T-helper 9 cell (primary cell): ENCODE measurements at places on chromosomes 12 and 14.

DNA sequence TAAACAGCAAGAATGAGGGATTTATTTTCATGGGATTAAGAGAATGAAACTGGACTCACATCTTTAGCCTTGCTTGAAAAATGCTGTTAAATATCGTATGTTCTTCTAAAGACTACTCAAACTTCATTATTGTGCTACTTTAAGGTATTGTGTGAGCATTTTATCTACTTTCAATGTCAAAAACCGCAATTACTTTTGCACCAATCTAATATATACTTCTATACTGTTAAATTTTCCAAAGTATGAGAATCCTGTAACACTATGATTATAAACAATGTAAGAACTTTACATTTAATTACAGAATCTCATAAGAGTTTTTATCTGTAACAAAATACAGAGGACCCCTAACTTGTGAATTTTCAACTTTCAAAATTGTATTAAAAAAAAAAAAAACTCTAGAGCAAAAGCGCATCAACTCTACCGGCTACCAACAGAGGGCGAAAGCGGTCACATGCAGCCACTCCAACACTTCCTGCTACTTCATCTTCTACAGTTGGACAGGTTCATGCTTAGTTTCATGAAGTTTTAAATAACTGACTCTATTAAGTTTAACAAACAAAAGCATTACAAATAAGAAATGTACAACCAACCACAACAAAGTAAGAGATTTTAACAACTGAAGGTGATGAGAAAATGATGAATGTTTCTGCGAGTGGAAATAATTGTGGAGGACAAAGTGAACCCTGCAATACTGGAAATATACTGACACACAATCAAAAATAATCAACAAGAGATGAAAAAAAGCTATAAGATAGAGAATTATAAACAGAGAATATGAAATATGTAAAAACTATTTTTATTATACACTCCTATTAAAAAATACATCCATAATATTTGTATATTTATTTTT is 210.9 kb downstream of the MED13L start:
- DNase-seq, result peak; percentile 41

- DNase-seq, result no peak
These were observed 84.5 kb upstream of the EGLN3 start for GRCh38 chr14:34035177-34035933.

DNA sequence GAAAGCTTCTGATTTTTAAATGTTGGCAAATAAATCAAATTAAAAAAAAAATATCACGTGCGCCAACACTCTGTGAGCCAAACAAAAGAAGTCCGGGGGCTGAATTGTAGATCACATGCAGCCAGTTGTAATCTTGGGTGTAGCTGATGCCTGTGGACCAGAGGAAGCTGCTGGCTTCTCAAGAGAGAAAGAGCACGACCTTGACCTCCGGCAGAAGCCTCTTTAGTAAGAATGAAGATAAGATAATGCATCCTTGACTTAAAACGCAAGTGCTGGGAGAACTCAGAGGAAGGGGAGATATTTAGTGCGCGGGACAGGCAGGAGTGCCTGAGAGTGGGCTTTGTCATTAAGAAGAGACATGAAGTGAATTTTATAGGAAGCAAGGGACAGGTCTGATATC is 162.8 kb upstream of the TBX3 start:
- no peak for DNase-seq

- no peak for DNase-seq
These were observed 114.3 kb downstream of the FLRT2 start for GRCh38 chr14:85644211-85644610.

DNA sequence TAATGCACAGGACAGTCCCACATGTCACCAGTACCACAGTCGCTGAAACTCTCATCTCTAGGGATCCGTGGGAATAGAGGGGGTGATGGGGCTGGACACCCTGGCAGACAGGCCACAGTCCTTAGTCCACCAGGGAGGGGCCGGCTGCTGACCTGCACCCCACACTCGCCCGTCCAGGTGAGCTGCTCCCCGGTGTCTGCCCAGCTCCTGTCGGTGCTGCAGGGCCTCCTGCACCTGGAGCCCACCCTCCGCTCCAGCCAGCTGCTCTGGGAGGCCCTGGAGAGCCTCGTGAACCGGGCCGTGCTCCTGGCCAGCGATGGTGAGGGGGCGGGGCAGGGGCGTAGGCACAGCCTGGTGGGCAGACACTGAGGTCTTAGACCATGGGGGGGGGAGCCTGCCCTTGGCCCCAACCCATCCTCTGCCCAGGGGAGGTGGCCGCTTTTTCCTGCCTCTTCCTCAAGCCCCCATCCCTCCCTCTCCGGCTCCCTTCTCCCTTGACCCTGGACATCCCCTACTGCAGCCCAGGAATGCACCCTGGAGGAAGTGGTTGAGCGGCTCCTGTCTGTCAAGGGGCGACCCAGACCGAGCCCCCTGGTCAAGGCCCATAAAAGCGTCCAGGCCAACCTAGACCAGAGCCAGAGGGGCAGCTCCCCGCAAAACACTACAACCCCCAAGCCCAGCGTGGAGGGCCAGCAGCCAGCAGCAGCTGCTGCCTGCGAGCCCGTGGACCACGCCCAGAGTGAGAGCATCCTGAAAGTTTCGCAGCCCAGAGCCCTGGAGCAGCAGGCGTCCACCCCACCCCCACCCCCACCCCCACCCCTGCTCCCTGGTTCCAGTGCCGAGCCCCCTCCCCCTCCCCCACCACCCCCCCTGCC is 17.1 kb upstream of the ADSS1 start:
- DNase-seq, result no peak

GRCh38 chr14:75363570-75364227 is 64.1 kb upstream of the JDP2 start:
- DNase-seq, result no peak

GRCh38 chr14:88305528-88306322 is 17.3 kb downstream of the KCNK10 start:
- no peak for DNase-seq

DNA sequence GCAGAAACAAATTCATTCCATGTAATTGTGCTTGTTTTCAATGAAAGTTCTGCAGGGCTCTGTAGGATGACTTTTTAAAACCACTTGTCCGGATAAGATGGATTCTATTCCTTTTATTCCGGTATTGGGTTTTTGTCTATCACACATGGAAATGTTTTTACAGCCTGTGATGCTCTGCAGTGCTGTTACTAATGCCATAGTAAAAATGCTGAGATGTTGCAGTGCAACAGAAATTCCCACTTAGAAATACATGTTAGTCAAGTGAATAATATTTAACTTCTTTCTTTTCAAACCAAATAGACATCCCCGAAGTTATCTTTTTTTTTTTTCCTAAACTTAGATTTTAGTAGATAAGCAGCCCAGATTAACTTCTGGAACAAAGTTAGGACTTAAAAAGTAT is 71.9 kb downstream of the RASSF8 start:
- no peak for DNase-seq

GRCh38 chr14:87756661-87757060 is 236.3 kb downstream of the GALC start:
- DNase-seq, result no peak

GRCh38 chr12:75831402-75831801 is 200.2 kb downstream of the PHLDA1 start:
- DNase-seq, result no peak

- DNase-seq, result no peak
These were observed 25.6 kb upstream of the GPATCH2L start for GRCh38 chr14:76126076-76126475.

- no peak for DNase-seq
These were observed 384.1 kb downstream of the ALG10 start for GRCh38 chr12:34406228-34406995.

- no peak for DNase-seq
These were observed 9.1 kb downstream of the PPP2R3C start for GRCh38 chr14:35112641-35113040.

DNA sequence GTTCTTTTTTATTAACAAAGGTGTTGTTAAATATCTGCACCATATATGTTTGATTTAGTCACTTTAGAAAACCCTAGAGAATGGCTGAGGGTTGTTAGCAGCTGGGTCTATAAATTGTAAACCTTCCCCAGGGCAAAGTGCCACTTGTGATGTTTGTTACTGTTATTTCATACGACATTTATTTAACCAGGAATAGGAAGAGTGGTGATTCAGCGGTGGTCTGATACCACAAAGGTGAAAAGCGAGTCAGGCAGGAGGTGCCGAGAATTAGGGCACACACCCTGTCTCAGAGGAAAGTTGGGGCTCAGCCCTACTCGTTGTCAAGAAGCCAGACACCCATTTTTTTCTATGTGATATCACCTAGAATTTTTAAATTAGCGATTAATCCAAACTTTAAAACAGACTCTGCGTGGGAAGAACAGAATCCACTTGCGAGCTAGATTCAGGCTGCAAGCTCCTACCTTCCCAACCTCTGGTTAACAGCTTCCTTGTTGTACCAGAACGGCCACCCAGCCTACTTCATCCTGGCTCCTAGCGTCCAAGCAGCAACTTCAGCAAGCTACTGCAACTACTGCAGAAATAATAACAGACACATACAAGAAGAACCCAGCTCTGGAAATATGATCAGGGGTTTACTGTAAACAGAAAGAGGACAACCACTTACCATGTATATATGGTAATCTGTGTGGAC is 126.7 kb downstream of the TMEM132D start:
- no peak for DNase-seq

GRCh38 chr12:65392491-65392890 is 114.0 kb downstream of the MSRB3 start:
- DNase-seq, result no peak
